ENCODE measurements at places on chromosomes 5 and 9.
A peak's percentile ranks its signal among the peaks of the same experiment; 100 is the strongest.

DNA sequence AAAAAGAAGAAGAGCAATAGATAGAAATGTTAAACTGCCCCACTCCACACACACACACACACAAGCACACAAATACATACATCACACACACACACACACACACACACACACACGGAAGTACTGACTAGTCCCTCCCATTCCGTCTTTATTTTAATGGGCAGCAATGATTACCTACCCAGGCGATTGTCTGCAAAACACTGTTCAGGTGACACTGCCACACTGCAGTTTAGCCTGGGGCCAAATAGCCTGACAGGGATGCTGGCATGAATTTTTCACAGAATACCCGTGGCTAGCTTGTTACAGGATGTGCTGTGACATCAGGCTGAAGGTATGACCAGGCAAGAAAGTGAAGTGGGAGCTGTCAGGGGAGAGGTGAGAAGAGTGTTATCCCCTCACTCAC lies 86.9 kb downstream of the FRMD3 start:
- DNase-seq = peak; percentile 28

- DNase-seq = no peak
Observed at GRCh38 chr5:156883316-156883875, 33.3 kb downstream of the PPP1R2B start.

DNA sequence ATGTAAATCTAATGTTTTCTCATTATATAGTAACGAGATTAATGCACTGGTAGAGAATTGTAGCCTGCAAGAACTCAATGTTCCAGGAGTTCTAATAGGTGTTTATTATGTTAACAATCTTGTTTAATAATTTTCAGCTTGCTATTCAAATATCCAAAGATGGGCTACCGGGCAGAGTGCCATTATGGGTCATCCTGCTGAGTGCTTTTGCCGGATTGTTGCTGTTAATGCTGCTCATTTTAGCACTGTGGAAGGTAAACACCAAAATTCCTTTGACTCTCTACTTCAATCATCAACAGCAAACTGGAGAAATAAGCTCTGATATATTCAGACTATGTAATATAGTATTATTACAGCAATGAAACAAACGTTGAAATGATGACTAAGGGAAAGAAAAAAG lies 41.9 kb upstream of the ITGA2 start:
- no peak for DNase-seq

DNA sequence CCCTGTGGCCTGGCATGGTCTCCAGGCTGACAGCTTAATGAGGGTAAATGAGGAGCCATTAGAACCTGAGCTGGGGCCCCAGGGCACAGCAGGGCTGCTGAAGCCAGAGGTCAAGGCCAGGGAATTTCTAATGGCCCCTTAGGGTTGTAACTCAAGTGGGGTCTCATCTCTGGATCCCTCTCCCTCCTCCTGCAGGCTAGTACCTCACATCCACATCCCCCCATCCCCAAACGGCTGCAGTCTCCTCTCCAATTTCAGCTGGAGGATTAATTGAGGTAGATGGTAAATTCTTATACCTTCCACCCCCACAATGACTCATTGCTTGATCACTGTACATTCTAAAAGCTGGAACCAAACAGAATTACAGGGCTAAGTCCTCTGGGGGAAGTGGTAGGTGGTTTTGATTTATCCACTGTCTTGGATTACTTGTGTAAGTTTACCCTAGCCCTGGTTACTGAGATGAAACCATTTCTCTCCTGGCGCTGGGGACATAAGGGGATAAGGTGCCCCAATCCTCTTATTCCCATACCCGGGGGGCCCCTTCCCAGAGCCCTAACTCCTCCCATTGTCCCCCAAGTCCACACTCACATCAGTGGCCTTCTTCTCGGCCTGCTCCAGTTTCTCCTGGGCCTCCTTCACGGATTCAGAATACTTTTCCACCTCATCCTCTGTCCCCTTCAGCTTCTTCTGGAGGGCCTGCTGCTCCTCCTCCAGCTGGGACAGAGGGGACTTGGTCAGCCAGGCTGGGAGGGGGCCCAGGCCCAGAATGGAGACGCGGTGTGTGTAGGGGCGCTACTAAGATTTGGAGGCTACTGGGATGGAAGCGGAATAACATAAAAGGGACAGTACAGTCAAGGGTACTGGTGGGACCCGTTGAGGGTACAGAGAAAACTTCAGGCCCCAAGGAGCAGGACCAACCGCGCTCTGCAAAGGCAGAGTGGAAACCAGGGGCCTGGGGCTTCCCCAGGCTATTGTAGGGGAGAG lies 875 bp downstream of the TPM2 start:
- DNase-seq = peak; percentile 77

GRCh38 chr5:66653325-66653724 lies 57.1 kb downstream of the MAST4 start:
- DNase-seq = peak; percentile 13

DNA sequence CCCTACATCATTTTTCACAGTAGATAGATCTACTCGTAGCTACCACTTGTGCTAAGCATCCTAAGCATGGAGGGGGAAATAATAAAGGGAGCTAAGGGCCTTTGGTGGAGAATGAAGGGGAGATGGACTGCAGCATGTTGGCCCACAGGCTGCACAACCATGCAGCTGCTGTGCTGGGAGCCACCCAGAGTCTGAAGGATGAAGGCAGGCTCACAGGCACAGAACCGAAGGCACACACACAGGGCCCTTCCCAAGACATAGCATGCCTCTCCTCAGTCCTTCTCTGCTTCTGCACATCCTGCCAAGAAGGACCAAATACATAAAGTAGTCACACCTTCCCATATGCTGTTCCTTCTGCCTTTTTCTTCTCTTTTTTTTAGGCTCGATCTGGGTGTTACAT lies 6.6 kb downstream of the FAM193B start:
- no peak for DNase-seq

- no peak for DNase-seq
Observed at GRCh38 chr5:80701597-80701996, 46.8 kb upstream of the DHFR start.

DNA sequence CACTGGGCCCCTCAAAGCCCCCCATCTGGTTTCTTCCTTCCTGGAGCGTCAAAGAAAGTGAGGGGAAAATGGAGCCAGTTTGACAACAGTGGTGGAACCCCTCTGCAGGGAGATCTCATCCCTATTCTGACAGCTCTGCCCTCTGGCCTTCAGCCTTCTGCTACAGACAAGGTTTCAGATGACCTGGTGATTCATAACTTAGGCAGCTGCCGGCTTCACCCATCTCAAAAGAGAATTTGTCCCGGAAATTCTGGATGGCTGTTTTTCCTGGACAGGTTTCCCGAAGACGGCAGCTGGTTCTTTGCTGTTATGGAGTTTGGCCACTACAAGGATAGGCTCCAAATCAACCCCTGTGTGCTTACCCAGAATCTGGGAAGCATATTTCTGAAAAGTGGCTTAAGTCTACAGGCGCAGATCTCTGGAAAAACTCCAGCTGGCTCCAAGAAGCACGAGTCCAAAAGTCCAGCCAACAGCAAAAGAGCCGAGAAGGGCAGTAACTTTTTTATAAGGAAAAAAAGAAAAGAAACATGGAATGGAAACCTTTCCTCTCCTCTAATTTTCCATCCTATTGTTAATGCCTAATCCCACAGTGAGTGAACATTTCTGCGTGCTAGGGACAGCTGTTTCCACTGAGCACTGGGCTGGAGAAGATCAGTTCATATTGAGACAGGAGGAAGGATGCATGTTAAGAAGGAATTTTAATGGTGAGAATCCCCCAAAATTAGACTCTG lies 54.5 kb downstream of the ZNF366 start:
- peak; percentile 96 for DNase-seq

DNA sequence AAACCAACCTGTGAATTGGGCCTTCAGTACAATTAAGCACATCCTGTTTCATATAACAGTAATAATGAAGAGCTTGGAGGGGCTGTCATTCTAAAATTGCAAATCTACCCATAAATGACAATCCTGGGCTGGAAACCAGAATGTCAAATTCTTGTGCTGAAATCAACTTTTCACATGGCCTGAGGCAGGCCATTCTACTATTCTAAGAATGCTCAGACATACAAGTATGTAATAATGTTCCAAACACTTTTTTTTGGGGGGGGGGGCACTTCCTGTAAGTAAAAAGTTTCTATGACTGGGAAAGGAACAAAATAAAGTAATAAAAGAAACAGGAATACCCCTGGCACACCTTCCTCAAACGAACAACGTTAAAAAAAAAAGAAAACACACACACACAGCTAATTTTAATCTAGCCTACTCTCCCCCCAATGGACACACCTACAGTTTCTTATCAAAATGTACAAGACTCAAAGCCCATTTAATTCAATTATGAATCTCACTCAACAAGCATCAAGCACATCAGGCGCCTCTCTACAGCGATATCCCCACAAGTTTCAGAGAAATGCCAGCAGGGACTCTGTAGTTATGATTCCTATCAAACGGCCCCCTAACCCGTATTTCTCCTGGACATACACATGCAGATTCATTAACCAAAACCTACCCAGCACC lies 1.4 kb downstream of the ETF1 start:
- DNase-seq = peak; percentile 72

DNA sequence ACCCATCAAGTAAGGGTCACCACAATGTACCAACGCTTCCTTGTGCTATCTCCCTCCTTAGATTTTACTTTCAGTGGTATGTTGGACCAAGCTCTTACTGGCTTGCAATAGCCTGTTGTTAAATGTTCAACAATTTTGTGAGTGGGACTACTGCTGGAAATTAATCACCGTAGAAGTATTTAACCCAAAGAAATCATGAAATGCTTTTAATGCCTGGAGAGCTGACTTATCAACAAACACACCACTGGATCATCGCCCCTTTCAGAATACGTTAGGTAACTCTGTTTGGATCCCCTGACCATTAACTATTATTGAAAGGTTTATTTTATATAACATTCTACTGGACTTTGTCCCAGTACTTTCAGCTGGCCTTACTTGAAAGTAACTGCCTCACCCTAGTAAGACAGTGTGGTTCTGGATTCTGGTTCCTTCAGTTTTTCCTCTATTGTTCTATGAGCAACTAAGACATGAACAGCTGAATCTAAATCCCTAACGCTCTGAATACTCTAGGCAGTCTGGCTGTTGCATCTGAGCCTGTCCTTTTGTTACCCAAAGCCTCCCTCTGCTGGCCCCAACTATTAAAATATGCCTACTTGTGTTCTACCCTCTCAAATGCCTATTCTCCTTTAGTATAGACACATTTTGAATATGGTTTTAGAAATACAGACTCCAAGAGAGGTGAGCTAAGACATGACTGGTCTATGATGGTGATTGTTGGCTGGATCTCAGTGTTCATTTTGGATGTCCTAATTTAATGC lies 1203.4 kb upstream of the DMAC1 start:
- no peak for DNase-seq

DNA sequence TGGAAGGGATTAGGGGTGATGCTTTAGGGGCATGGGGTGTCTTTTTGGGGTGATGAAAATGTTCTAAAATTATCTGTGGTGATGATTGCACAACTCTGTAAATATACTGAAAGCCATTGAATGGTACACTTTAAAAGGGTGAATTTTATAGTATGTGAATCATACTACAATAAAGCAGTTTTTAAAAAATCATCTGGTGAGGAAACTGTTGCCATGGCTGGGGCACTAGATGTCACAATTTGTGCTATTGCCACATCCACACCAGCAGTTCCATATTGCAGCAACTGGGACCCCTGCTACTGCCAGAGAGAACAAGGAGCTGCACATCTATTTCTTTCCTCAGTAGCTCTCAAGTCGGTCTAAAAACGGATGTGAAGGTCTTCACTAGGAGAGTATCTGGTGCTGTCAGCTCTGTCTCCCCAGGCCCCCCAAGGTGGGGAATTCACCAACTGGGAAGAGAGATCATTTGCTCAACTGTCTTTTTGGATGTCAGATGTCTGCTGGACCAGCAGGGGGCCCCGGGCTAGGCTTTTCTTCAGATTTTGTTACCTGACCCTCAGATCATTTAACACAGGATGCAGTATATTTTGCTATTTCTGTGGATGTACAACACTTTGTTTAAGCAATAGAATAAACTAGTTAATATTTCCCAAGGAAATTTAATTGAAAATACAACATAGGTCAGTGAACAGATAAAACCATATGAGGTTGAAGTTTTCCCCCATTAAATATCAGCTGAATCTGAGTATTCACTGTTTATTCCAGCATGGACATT lies 13.2 kb downstream of the CMYA5 start:
- DNase-seq = peak; percentile 54

DNA sequence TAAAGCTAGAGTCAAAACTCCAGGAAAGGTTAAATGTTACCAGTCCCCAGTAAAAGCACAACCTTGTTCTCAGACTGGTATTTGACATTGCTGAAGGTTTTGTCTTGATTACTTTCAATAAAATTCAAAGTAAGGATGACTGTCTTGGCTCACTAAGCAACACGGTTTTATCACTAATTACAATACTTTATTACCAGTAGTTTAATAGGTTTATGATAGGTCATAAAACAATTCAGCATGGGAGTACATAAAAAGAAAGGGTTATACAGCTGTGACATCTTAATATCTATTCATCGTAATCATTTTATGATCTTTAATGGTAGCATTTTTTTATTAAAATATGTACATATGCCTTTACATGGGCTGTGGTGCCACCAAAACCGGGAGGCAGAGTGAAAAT lies 370.7 kb upstream of the IRX2 start:
- DNase-seq = no peak

GRCh38 chr5:38360323-38361061 lies 102.1 kb downstream of the EGFLAM start:
- no peak for DNase-seq

DNA sequence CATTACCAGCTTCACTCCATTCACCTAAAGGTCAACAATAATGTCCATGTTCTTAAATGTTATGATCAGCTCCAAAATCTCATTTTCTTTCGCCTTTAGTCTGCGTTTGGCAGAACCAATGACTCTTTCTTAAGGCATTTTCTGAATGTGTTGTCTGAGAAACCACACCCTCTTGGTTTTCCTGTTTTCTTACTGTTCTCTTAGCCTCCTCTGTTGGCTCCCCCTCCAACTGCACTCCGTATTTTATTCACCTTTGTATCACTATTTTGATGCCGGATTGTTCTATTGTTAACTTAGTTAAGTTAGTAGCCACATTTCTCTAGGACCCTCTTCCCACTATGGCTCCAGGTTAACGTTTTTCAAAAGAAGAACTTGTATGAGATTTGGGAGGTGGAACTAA lies 185.6 kb downstream of the DMAC1 start:
- DNase-seq = no peak

GRCh38 chr9:111559000-111559610 lies 34.1 kb downstream of the ZNF483 start:
- DNase-seq = peak; percentile 39

DNA sequence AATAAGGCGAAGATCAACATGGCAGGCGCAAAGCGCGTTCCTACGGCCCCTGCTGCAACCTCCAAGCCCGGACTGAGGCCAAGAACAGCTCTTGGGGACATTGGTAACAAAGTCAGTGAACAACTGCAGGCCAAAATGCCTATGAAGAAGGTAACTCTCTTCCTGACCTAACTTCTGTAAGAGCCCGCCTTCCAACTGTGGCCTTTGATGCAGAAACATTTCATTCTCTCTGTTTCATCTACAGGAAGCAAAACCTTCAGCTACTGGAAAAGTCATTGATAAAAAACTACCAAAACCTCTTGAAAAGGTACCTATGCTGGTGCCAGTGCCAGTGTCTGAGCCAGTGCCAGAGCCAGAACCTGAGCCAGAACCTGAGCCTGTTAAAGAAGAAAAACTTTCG lies 979 bp downstream of the CCNB1 start:
- DNase-seq = peak; percentile 3
